ENCODE measurements at places on chromosomes 12 and 14.
A peak's percentile ranks its signal among the peaks of the same experiment; 100 is the strongest.

- DNase-seq: no peak
Measured at GRCh38 chr12:115810122-115810901, 467.2 kb downstream of the MED13L start.

- no peak for DNase-seq
Measured at GRCh38 chr14:89908712-89909450, 45.6 kb downstream of the EFCAB11 start.

DNA sequence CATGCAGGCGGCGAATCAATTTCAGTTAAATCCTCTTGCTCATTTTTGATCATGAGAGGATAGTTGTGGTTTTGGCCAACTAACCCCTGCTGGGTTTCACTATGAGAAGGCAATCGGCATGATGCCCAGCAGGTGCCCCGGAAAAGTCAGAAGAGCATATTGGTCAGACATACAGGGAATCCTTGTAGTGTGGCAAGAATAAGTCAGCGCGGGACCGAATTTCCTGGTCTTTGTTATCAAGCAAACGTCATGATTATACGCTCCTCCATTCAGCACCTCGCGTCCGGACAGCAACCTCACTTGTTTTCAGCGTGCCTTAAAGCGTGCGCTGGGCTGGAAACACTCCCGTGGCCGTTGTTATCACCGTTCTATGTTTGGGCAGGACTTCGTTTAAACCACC, 1.8 kb downstream of the TBC1D30 start:
- DNase-seq: peak; percentile 46

- no peak for DNase-seq
Measured at GRCh38 chr12:4353785-4354208, 25.7 kb downstream of the FGF23 start.

DNA sequence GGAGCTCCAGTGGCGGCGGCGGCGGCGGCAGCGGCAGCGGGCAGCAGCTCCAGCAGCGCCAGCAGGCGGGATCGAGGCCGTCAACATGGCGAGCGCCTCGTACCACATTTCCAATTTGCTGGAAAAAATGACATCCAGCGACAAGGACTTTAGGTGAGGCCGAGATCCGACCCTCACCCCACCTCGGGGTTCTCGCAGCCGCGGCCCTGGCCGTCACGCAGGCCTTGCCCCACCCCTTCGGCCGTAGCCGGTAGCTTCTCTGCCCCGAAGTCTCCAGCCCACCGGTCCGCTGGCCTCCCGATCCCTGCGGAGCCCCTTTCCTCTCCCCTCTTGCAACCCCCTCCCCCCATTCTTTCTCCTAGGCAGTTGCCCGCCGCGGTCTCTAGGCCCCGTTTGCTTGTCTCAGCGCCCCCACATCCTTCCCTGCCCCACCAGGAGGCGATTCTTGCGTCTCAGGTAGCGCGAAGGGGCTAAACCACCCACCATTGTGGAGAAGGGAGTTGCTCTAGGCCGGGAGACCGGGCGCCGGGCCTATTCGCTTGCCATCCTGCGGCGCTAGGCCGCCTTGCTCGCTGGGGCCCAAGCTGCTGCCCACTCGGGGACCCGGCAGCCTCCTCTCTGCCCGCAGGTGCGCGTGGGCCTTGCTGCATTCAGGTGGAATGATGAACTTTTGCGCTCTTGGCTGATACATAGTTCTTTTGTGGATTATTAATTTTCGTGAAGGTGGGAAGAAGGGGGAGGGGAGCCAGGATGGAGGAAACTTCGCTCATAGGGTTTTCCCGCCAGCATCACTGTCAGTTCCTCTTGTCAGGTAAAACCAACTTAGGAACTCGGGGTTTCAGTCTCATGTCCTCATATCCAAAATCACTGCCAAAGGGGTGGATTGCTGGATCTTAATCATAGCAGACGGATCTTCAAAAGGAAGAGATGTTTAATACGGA, 745 bp downstream of the CAND1 start:
- DNase-seq: peak; percentile 5

GRCh38 chr12:10366875-10367274, 23.0 kb downstream of the KLRK1 start:
- DNase-seq: no peak

GRCh38 chr12:124277394-124278241, 17.3 kb upstream of the RFLNA start:
- no peak for DNase-seq

- DNase-seq: no peak
Measured at GRCh38 chr12:91400271-91400670, 217.7 kb upstream of the DCN start.

- DNase-seq: no peak
Measured at GRCh38 chr14:24700511-24700910, 66.5 kb upstream of the GZMB start.

DNA sequence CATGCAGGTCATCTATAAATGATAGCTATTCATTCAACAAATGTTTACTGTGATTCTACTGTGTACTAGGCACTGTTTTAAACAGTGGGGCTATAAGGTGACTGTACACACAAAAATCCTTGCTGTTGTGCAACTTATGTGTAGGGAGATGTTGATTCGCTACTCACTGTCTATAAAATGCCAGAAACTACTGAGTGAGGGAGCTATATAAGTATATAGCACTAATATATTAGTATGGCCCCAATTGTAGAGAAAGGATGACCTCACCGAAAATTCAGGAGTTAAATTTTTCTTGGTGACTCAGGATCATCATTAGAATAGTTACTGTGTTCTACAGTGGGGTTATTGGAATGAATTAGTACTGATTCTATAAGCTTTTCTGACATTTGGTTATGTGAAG, 117.4 kb downstream of the TGFB3 start:
- DNase-seq: no peak

GRCh38 chr14:38127784-38128183, 79.9 kb upstream of the SSTR1 start:
- DNase-seq: no peak

DNA sequence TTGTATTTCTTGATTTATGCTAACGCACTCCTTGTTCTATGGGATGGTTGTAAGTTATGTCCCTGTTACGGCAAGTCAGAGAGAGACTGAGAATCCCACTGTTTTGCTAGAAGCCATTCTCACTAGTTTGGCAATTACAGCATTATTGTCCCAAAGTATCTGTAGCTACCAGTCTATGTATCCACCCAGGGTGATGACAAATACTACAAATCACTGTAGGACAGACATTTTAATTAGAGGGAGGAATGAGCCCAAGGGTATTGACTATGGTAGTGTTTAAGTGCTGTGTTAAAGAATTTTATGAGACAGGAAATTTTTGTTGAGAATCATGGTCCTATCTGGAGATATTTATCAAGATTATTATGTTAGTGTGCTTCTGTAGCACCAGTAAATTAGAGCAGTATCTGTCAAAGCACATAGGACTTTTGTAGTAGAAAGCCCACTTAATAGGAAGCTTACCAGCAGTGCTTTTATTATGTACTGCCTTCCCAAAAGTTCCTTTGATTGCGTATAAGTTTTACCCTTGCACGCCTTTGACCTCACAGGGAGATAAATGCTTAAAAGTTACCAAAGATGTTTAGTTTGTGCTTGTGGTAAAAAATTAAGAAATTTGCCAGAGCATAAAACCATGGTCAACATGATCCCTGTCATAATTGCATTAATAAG, 10.7 kb downstream of the PRKCH start:
- no peak for DNase-seq

DNA sequence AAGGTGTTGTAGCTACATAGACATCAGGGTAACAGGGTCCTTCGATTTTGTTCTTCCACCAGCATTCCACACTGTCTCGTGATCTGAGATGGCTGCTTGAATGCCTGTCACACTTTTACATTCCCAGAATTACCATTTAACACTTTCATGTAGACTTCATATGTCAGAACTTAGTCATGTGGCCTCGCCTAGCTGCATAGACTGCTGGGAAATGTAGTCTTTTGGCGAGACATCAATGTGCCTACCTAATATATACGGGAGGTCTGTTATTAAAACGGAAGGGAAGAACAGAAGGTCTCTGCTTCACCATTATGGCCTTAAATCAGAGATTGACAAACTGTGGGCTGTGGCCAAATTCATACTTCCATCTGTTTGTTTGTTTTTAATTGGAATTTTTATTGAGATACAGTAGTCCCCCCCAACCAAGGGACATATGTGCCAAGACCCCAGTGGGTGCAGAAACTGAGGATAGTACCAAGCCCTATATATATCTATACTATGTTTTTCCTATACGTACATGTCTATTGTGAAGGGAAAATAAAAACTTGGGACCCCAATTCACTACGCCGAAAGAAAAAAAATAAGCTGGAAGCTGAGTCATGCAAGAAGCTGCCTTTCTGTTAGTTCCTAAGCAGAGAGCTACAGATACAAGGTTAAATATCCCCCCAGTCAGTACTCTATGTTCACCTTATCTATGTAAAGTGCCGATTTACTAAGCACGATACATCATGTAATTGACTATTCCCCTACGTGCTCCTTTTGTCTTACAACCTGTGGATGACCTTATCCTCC, 11.3 kb upstream of the HRK start:
- DNase-seq: no peak

DNA sequence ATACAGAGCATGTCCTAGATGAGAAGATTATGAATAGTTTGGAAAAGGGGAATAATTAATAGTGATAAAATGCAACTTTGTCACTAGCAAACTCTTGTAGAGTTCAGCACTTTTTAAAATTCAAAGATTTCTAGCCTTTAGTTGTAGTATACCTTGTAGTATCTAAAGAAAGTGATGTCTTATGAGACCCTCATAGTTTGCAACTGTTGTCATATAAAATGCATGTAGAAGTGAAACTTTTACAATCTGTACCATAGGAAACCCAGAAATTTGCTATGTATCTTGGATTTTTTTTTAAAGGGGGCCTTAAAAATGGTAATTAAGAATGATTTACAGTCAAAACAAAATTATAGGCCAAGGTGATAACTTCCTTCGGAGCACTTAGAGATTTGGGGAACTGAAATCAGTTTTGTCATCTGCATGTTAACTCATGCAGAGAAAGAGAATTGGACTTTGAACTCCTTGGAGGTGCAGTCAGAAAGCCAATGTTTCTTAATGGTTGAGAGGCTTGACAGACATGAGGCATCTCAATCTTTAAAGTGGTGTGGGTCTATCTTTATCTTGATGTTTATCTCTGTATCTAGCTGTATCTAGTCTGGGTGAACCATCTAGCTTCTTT, 1.3 kb downstream of the LRRK2 start:
- no peak for DNase-seq

DNA sequence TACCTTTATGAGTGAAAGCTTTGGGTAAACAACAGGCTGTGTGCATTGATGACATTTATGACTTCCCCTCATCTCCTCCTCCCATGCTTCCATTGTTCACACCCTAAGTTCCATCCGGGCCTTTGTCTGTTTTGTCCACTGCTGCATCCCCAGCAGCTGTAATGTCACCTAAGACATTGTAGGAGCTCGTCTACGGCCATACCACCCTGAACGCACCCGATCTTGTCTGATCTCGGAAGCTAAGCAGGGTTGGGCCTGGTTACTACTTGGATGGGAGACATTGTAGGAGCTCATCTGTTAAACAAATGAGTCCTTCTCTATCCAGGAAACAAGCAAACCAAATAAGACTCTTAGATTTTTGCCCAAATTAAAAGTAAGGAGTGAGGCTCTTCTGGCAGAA, 40.4 kb upstream of the SYCP3 start:
- no peak for DNase-seq

GRCh38 chr12:4432878-4433744, 12.5 kb downstream of the FGF6 start:
- no peak for DNase-seq

DNA sequence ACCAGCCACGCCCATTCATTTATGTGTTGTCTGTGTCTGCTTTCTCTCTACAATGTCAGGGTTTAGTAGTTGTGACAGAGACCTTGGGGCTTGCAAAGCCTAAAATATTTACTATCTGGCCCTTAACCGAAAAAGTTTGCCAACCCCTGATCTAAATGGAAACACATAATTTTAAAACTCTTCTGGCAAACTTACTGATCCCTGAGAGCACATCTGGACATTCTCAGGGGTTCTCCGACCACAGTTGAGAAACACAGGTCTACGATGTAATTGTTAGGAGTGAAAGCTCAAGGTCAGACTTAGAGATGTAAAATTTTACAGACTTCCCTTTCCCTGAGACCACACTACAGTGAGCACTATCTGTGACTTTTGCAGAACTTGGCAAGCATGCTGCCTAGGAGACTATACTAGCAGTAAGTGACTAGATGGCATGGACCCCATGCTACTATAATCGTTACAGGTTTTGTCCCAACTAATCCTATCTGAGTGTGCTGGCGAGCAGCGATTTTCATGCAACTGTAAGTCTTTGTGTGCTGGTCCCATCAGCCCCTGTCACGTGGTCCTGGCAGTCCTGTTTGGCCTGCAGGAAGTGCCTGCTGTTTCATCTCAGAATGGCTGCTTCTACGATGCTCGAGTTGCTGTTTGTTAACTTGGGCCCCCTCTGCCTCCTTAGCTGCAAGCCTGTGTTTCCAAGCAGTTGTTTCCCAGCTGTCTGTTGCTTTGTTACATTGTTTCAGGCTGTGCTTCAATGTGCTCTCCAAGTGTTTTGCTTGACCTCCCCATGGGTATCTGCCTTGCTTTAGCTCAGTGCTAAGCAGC, 21.6 kb downstream of the TMTC2 start:
- DNase-seq: no peak

DNA sequence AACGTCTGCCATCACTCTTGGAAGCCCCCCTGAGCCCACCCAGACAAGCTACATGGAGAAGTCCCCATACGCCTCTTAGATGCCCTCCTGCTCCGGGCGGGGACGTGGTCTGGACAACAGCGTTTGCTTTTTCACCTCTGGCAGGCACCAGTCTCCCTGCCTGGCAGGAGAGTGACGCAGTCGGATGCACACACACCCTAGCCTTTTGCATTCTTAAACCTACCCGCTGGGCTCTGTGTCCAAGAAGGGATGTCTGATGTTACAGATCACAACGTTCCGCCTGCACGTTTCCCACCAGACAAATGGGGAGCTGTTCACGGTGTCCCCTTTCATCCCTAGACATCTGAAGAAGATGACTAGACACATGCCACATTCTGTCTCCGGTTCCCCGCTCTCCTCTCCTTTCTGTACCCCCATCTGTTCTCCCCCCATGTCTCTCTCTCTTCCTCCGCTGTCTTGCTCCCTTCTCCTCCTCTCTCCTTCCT, 100.2 kb downstream of the RIMBP2 start:
- DNase-seq: no peak

GRCh38 chr12:94706250-94706661, 55.9 kb upstream of the TMCC3 start:
- no peak for DNase-seq

DNA sequence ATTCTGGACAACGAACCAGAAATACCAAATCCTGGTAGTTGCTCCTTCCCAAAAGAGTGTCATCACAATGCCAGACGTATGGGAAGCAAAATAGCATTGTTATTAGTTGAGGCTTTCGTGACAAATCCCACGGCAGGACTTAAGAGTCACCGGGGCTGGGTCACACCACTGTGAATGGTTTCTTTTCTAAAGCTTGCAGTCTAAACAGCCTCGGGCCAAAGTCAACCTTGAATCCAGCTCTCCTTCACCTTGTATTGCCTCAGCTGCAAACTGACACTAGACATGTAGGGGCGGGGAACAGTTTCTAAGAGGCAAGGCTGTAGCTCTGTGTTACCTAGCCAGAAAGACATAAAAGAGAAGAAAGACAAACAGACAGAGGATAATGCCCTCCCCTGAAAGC, 734.8 kb downstream of the MED13L start:
- DNase-seq: no peak

All from activated CD4-positive, alpha-beta T cell treated with anti-CD3 and anti-CD28 coated beads for 24 hours (primary cell).